Activated CD8-positive, alpha-beta memory T cell treated with anti-CD3 and anti-CD28 coated beads for 48 hours (primary cell): ENCODE measurements at places on chromosomes 3 and 15.

DNA sequence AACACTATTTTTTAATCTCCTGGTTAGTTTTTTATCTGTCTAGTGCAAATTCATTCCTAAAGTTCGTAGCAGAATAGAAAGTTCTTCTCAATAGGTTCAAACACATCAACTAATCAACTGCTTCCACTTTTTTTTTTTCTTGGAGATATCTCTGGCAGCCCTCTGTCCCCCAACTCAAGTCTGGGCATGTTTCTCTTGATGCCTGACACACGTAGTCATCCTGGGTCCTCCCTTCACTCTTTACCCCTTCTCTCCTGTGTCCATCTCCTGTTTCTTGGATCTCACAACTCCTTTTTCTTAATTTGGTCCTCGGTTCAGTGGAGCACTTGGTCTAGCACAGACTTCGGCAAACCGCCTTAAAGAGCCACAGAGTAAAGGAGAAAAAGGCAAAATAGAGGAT, 14.4 kb downstream of the TNFAIP8L3 start:
- no peak for DNase-seq

DNA sequence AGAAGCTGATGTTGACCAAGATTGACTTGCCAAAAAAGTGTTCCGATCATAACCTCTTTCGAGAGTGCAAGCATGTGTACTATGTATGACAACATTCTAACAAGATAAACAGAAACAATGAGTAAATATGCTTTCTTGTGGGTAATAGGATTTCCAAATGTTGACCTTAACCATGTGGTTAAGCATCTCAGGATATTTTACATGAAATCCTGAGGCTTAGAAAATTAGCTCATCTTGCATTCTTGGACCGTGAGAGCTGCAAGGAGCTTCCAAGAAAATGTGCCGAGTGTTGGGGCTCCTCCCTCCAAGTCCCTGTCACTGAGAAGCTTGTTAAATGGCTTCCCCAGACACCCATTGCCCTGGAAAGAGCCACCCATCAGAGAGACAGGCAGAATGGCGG, 50.1 kb downstream of the C3orf20 start:
- no peak for DNase-seq

DNA sequence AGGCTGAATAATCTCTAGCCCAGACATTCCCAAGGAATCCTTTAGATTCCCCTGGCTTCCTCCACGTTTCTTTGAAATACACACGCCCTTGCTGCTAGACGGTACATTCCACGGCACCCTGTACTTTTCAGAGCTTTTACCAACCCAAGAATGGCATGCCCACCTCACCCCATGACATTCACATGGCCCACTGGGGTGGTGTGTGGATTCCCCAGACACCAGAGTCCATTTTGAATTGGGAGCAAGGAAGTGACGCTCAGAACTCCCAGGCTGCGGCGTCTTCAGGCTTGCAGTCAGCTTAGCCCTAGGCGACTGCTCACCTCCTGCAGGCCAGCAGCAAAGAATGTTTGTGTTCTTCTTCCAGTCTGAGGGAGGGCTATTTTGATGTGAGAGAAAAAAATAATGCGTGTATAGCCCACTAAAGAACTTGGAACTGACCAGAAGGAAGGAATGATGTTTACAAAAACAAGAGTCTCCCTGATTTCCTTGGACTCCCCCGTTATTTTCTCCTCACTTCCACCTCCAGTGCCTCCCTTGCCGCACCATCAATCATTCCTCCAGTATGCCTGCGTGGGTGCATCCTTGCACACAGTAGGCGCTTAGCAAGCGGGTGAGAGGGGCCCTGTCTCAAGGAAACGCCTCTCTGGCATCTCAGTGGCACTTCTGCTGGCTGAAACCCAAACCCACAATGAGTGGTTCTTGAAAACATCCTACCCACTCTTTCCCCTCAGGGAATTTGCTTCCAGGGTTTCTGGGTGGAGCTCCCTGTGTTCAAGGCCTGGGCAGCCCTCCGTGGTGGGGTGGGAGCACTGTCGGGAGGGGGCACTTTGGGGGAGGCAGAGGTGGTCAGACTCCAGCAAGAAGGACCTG, 59.9 kb downstream of the SMAD6 start:
- DNase-seq: no peak

DNA sequence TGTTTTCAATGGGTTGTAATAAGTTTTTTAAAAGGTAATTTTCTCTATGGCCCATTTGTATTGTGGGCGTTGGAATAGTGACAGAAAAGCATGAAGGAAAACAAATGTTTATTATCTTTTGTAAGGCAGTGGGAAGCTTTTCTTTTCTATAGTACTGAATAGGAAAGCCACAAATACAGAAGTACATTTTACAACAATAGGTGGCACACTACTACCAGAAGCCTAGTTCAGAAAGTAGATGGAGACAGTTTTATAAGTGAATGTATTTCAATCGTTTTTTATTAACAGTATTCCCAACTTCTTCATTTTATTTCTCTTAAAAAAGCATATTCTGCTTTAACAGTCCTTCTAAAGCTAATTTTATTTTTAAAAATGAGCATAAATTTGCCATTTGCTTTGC, 296.7 kb downstream of the PTPRG start:
- DNase-seq: no peak

- no peak for DNase-seq
These were observed 215.2 kb downstream of the OSBPL10 start for GRCh38 chr3:31765871-31766270.

- no peak for DNase-seq
These were observed 28.4 kb upstream of the ATP2C1 start for GRCh38 chr3:130865489-130865888.

- DNase-seq: no peak
These were observed 1.5 kb downstream of the CDC25A start for GRCh38 chr3:48186631-48187300.

DNA sequence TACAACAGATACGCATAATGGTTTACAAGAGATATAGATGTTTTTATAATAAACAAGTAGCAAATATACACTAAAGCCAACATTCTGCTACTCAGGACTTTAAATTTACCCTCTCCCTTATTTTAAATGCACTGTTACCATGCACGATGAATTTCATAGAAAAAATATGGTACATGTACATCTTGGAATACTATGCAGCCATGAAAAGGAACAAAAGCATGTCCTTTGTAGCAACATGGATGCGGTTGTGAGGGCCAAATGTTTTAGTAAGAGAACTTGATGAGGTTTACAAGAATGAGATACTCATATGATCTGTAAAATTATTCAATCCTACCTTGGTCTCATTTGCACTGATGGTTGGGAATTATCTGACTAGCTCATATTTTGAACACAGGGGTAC, 769.3 kb downstream of the VGLL3 start:
- DNase-seq: no peak

GRCh38 chr15:36356978-36357601, 222.3 kb upstream of the CDIN1 start:
- DNase-seq: no peak

- DNase-seq: no peak
These were observed 18.7 kb downstream of the THRB start for GRCh38 chr3:24475925-24476324.
